ENCODE measurements at places on chromosomes 1 and 21.

- DNase-seq: no peak
These were observed 9.9 kb downstream of the KIAA1614 start for GRCh38 chr1:180922631-180923015.

- no peak for DNase-seq
These were observed 5.0 kb downstream of the CTBS start for GRCh38 chr1:84569216-84569615.

DNA sequence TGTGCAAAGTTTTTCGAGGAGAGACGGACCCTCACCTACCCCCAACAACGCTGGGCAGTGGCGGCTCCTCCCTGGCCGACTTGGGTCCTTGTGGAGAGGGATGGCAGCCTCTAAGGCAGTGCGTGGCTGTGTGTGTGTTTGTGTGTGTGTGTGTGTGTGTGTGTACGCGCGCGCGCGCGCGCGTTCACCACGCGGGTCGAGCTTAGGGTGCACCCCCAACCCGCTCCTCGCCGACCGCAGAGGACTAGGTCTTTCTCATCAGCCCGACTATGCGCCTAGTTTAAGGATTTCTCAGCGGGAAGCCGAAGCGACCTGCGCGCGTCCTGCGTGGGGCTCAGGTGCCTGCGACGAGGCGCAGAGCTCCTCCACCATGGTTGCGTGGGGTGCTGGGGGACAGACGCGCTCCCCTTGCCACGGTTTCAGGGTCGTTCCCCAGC lies 940 bp downstream of the SOX13 start:
- no peak for DNase-seq

DNA sequence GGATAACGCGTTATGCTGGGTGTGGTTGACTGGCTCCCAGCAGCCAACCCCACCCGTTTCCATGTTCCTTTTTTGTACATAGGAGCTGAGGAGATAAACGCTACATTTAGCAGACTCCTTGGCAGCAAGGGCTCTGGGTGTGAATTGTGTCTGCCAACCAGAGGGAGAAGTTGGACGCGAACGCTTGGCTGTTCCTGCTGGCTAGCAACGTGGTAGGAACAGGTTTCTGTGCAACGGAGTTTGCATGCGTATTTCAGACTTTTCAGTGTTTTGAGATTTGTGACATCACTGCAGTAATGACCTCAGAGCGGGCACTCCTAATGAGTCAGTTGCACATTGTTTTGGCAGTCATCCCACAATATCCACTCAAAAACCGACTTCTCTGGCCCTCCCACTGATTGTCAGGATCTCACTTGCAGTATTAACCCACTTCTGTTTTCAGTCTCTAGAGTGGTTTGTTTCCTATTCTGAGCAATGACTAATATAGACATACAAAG lies 98.7 kb upstream of the RGS1 start:
- DNase-seq: no peak

DNA sequence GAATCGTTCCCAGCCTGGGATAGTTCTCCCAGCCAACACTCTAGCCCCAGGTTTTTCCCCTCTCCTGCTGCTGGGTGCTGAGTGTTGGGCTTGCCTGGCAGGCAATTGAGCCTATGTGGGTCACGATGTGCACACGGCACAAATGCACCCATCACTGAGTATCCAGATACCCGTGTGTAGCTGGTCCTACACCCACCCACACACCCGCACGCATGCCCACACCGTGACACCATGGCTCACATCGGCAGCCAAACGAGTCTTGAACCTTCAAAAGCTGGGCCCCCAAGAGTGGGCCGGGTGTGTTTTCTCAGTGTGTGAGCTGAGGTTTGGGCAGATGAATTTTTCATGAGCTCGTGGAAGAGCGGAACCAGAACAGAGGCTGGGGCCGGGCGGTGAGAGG lies 188.5 kb downstream of the GRIK3 start:
- no peak for DNase-seq

DNA sequence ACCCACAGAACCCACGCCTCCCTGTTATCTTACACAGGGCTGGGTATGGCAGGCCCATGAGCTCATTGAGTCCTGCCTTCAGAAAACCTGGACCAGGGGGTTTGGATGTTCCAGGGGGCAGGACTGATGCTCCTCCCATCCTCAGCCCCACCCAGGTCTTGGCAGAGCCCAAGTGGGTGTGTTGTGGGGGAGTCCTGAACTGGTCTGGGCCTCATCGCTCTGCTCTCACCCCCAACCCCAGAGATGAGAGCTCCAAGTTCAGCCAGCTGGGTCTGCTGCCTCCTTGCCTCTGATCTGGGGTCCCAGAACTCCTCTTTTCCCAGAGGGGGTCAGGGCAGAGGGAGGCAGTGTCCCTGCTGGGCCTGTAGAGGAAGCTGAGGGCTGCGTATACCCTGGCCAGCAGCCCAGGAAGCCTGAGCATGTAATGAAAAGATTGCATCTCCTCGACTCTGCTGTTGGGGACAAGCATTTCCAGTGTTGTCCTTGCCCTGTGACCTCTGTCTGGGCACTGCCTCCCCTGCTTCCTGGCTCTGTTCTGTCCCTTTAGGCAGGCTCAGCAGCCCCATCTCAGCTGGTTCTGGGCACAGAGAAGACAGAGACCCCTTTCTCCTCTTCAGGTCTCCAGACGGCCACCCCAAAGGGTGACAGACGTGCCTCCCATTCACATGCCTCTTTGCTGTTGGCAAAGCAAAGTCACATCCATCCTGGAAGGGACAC lies 54.7 kb upstream of the EPS8L3 start:
- no peak for DNase-seq

DNA sequence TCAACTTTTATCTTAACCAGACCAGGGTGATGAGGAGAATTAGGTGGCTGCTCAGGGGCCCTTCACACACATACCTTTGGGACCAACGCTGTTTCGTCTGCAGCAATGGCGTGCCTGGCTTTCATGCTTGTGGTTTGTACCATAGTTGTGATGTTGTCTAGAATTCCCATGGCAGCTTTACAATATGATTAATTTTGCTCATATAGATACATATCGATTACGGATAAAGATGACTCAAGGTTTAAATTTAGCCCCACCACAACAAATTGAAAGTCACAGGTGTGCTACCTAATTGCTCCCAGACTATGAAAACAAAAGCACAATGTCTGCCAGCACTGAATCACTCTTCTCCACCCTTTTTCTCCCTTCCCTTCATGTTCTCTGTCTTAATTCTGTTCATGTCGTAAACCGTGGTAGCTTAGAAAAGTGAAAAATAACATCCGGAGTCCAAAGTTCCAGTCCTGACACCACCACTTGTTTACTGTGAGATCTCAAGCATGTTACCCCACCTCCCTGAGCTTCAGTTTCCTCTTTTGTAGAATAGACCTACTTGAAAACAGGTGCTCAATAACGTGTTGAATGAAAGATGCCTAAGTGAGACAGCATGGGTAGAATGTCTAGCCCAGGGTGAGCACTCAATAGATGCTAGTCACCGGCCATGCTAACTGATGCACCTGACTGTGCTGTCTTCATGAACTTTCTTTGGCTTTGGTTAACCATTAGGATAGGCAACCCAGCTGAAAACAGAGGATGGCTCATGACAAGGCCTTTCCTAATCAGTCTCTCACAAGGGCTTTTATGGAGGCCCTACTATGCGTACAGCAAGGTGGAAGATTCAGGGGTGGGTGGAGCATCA lies 22.1 kb upstream of the JUN start:
- DNase-seq: no peak

DNA sequence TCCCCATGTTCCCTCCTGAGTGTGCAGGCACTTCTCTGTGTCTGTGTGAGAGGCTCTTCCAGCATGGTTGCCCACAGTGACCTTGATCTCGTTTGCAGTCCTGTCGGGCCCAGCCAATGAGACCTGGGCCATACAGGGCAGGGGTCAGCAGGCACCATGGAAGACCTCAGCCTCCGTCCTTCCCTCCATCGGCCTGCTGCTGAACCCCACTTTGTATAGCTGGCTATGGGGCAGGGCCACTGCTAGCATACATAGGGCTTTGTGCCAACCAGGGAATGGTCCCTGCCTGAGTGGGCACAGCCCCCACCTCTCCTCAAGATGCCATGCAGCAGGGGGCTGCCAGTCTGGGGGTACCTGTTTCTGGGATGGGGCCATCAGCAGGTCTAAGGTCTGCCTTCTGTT lies 3.8 kb downstream of the C1orf35 start:
- DNase-seq: no peak

- no peak for DNase-seq
These were observed 3.1 kb downstream of the LRRC40 start for GRCh38 chr1:70202173-70202758.

DNA sequence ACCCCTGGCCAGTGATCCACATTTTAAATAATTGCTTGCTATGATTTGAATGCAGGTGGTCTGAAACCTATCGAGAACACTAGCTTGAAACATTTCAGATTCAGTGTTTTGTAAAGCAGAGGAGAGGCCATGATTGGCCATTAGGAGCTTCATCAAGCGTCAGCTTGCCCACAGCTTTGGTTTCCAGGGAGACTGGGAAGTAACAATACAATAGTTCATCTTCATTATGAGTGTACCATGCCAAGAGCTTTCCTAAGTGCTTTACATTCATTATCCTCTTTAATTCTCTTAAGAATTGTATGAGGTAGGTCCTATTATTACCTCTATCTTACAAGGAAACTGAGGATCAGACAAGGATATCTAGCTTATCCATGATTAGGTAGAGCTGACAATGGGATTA lies 27.7 kb upstream of the ATP5PO start:
- DNase-seq: no peak

DNA sequence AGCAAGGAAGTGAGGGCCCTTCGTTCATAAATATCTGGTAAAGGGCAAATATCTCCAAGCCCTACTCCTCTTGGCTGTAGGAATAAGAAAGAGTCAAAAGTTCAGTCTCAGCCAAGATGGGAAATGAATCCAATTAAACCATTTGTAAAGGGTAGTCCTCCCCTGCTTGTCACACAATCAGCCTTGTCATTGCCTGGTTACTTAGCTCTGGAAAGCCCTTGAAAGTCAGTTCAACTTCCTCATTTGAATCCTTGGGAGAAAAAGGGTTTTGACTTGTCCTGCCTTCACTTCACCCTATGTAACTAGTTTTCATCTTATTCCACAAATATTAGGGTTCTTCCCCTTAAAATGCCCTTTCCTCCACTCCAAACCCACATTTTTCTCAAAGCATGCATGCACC lies 100.0 kb downstream of the ELAVL4 start:
- no peak for DNase-seq

DNA sequence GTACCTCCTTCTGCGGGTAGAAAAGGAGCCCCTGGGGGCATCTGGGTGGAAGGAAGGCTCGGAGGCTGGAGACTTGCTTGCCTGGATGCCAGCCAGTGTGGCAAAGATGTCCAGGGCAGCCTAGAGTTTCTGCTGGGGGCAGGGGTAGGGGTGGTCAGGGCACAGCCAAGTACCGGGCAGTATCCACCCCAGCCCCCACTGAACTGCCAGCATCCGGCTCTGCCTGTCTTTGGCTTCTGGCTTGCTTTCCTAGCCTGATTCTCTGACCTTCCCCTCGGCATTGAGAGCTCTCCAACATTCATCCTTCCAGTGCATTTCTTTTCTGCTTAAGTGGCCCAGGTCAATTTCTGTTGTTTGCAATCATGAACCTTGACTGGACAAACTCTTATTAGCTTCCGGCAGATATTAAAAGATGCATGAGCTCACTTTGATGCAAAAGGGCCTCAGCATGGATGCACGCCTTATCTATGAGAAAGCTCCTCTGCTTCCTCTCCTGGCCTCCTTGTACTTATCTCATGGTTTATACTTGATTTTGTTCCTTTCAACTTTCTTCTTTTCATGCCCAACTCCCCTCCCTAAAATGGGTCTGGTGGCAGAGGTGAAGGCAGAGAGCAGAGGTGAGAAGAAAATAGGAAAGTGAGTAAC lies 116.9 kb downstream of the HLCS start:
- no peak for DNase-seq
